ENCODE measurements at places on chromosomes 1 and 21.

DNA sequence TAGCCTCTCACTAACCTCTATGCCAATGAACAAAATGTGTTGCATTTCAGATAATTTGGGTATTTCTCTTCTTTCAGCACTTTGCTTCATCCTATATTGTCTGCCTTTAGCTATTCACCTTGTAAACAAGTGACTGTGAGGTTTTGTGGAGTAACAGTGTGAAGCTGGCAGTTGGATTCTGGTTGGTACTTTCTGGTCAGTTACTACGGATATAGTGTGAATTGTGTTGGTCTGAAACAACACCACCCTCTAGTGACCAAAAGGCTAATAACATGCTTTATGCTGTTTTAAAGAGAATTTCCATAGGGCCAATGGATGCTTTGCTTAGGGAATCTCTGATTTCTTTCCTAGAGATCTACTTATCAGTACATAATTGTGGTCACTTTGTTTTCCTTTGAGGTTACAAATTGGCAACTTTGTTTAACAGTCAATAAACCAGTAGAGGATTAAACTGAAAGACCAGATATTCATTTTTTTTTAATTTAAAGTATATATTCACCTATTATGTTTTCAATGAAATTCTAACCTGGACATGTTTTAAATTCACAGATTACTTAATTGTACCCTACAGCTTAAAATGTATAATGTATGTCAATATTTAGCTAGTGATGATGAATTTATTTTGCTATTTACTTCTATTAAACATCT is 2.5 kb upstream of the PTGER3 start:
- DNase-seq, result no peak

DNA sequence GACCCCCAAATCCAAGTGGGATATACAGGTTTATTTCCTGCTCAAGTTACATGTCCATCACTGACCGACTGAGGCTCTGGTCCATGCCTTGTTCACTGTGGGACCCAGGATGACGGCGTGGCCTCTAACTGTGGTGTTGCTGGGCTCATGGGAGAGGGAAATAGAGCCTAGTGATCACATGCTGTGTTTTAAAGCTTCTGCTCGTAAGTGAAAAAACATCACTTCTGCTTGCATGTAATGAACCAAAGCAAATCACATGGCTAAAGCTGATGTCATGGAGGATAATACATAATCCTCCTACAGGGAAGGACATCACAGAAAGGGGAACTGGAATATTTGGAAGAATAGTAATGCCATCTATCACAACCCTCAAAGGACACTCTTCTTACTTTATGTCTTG is 107.6 kb downstream of the FASLG start:
- DNase-seq, result no peak

GRCh38 chr1:18866314-18866713 is 6.9 kb upstream of the TAS1R2 start:
- DNase-seq, result peak; percentile 66

- DNase-seq, result no peak
Measured at GRCh38 chr1:161099090-161099802, 1.1 kb downstream of the KLHDC9 start.

GRCh38 chr1:186574926-186575325 is 105.3 kb downstream of the PTGS2 start:
- DNase-seq, result no peak

Measured in lower lobe of right lung (tissue), 2 donors.